ENCODE measurements at places on chromosomes 1 and 21.

GRCh38 chr1:56881417-56881816 lies 26.8 kb downstream of the C8A start:
- no peak for DNase-seq

GRCh38 chr1:229241390-229241789 lies 29.5 kb upstream of the RAB4A start:
- no peak for DNase-seq

- no peak for DNase-seq
These were observed 218.4 kb downstream of the HLX start for GRCh38 chr1:221097479-221098281.

- no peak for DNase-seq
These were observed 21.5 kb downstream of the GON4L start for GRCh38 chr1:155835548-155835947.

DNA sequence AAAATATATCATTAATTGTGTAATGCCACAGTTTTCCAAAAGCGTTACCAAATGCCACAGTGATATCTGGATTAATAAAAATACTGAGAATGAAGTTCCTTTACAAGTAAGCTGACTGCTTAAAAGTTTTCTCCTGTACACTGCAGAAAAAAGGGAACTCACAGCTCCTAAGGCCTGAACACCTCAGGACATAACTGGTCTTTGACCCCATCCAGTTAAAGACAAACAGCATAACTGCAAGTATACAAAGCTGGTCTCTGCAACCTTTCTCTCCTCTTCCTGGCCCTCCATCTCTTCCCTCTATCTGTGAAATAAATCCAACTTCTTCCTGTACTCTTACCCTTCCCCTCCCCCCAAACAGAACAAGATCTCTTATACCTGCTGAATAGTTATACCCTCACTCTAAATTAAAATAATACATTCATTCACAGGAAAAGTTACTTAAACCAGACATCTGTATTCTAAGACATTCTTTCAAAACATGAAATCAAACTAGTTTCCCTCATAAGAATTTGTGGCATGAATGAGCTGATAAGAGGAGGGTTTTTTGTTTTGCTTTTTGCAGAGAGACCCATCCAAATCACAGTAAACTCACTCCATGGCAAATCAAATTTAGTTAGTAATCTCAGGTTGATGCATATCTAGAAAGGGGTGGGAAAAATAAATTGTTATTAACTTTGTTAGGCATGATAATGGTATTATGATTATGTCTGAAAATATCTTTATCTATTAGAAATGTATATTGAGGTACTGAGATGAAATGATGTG lies 2.9 kb downstream of the DIPK1A start:
- DNase-seq, result no peak

DNA sequence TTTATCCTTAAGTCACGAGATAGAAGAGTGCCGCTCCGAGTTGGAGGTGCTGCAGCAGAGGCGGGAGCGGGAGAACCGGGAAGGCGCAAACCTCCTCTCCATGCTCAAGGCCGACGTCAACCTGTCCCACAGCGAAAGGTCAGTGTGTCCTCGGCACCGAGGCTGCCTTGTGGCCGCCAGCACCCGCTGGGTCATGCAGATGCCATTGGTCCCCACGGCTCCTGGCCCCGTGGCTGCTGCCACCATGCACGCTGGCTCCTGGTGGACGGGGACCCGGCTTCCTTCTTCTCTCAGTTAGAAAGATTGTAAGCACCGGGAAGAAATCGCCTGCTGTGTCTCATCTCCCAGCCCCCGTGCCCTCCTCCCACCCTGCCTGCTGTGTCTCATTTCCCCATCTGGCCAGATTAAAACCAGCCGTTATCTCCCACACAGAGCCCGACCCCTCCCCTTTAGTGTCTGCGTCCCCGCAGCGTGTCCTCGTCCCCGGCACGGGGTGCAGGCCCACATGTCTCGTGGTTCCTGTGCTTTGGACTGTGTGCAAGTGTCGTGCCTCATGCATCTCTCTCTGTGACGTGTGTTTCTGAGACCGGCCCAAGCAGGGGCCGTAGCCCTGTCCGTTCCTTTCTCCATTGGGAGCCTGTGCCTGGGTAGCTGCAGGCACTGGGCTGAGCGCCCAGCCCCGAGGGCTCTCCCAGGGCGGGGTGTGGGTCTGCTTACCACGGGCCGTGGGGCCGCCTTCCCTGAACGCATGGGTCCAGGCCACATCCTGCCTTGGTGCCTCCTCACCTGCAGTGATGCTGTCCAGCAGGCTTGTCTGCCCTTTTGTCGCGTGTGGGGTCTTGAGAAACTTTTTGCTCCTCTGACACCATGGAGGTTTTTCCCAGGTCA lies 62.1 kb downstream of the PCNT start:
- no peak for DNase-seq

DNA sequence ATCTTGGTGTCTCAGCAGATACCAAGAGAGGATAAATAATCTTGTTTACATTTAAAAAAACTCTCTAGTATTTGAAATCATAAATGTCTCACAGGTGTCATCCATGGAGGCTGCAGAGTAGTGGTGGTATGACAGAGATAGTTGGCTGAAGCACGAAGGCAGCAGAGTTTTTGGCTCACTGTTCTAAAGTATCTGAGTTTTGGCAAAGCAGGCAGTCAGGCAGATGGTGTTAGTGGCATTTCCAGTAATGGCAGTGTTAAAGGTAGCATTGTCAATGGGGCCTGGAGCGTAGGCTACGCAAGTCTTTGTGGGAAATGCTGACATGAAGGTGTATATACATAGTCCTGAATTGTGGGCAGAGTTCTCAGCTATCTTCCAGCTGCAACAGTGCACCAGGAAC lies 68.5 kb upstream of the HSD17B7 start:
- no peak for DNase-seq

DNA sequence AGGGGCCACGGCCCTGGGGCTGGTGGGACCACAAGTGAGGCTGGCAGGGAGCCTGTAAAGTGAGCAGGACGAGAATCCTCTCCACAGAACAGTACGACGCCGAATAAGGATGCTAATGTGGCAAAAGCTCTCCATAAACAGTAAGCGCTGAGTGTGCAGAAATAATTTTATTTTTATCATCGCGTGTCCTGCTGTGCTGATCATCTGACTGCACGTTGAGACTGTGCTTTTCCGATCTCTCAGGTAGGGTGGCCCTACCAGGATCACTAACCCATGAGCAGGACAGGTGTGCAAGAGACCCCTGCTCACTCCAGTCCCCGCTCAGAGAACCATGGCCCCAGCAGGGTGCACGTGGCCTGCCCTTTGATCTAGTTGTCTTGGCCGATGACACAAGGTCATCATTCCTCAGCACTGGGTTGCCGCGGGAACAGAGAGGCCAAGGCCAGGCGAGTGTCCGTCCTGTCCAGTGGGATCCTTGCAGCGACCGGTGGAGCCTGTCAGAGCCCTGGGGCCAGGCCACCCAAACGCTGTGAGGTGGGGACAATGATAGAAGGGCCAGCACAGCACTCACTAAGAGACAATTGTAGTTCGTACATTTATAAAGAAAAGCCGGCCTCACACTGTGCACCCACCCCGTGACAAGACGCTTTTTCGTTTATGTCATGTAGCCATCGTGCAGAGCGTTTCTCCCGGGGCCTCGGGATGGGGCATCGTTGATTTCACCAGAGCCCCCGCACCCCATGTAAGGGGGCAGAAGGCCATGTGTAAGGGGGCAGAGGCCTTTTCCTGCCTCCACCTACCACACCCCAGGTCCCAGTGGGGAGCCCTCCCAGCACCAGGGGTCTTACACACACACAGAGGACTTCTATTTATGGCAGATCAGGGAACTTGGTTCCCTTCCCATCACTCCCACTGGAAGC lies 52.7 kb upstream of the ADARB1 start:
- no peak for DNase-seq

GRCh38 chr1:204384636-204385352 lies 25.1 kb upstream of the PLEKHA6 start:
- no peak for DNase-seq

- DNase-seq, result no peak
These were observed 300.3 kb downstream of the GRIK1 start for GRCh38 chr21:29639366-29640079.

Measured in activated CD4-positive, alpha-beta T cell treated with anti-CD3 and anti-CD28 coated beads for 1 hour (primary cell).